SW 1271 (cell line): ENCODE measurements at places on chromosomes 7 and 10.

DNA sequence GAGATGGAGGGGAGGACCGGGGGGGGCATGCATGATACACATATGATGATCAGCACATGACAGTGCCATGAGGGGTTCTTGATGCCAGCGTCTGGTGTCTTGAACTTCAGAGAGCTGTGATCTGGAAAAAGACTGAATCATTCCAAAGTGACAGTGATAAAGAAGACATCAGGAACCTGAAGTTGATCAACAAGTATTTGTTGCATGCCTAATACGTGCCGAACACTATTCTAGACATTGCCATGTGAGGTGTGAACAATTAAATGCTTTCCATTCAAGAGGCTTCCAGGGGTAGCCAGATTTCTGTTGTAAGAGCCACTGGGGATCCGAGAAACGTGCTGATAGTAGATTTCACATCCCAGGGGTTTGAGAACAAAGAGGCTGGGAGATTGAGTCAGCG, 6.2 kb downstream of the MCM10 start:
- DNase-seq = no peak

DNA sequence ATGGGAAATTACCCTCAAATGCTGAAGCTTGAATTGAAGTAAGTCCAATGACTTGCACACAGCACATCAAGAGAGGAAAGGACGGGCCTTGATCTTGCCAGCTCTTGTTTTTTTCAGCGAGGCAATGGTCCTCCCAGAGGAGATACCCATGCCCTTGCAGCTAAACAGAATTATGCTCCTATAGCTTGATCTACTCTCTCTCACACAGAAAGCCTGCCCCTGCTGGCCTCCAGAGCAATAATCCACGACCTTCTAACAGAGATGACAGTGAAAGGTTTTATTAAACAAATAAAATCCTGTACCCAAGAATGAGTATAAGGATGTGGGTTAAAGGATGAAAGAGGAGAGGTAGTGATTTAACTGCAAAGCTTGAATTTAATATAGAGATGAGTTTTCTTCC, 268.0 kb downstream of the ADRA2A start:
- no peak for DNase-seq

GRCh38 chr7:66741-67140, 125.6 kb upstream of the FAM20C start:
- DNase-seq = no peak

DNA sequence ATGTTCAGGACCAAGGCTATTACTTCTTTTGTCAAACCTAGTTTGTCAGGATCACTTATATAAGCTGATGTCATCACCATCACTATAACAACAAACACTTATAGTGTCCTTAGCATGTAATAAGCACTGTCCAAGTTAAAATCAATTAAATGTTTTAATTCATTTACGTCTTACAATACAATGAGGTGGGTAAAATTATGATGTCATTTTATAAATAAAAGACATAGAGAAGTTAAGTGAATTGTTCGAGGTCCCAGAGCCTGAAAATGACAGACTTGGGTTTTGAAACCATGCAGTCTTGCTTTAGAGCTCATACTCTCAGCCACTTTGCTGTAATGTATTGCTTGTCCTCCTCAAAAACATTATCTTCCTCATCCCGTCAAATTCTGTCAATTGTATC, 48.3 kb downstream of the SLC13A1 start:
- no peak for DNase-seq

DNA sequence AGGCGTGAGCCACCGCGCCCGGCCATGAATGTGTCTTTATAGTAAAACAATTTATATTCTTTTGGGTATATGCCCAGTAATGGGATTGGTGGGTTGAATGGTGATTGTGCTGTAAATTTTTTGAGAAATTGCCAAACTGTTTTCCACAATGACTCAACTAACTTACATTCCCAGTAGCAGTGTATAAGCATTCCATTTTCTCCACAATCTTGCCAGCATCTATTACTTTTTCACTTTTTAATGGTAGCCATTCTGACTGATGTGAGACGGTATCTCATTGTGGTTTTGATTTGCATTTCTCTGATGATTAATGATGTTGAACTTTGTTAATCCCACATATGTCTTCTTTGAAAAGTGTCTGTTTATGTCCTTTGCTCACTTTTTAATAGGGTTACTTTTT, 1187.9 kb downstream of the XPNPEP1 start:
- no peak for DNase-seq

GRCh38 chr10:27072436-27073114, 27.7 kb downstream of the ANKRD26 start:
- DNase-seq = no peak

GRCh38 chr10:70323138-70323696, 39.4 kb upstream of the NPFFR1 start:
- DNase-seq = no peak

- DNase-seq = no peak
Measured at GRCh38 chr10:102554531-102554930, 50.8 kb downstream of the SUFU start.

DNA sequence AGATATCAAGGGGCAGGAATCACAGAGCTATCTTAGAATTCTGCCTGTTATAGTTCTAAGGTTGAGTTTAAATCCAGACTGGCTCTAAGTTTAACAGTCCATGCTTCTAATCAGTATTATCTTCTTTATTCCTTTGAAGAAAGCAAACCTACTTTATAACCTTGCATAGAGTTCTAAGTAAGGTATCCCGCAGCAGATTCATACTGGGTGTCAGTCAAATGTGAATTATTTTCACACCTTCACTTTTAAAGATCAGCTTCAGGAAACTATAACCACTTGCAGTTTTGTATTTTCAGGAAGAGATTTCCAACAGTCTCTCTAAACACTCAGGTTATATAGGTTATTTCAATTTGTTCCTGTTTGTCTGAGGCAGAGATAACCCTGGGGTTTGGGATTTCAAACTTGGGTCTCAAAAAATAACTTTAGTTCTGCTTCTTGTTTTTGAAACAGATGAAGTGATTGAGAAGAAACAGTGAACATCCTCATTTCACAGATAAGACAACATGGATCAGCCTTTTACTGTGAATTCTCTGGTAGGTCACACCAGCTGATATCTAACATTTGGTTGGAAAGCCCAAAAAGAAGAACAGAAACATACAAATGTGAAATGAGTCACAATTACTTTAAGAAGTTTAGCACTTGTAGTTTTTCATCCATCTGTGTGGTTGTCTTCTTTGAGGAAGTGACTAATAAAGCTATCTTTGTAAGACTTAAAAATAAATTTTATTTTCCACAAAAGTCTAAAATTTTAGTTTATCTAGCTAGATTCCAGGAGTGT, 21.4 kb downstream of the STAMBPL1 start:
- no peak for DNase-seq

DNA sequence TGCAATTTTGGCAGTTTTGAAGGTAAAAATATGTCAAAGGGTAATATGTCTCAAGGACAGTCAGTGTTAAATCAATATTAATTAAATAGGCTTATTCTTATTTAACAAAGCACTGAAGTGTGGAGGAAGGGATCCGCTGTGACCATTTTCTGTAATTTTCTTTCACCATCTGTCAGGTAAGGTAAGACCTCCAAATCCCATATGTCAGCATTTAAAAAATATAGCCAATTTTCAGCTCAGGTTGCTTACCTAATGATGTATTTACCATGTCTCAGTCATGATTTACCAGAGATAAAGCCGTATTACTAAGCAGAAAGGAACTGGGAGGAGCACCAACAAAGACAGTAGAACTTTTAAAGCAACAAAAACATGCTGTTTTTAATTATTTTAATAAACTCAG, 683.9 kb downstream of the CCSER2 start:
- DNase-seq = no peak

DNA sequence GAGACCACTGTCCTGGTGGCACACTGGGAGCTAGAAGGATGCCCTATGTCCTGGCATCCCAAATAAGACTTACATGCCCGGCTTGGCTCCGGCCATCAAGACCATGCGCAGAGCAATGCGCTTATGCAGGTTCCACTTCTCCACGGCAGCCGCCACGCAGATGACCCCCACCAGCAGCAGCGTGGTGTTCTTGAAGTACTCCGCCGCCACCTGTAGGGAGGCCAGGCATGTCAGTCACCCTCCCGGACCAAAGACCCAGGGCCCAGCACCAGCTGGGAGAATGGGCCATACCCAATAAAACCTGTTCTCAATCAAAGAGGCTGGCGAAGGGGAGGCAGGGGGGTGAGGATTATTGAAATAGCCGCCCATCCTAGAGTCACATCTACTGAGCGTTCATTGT, 19.9 kb downstream of the SLC13A4 start:
- no peak for DNase-seq

- DNase-seq = no peak
Measured at GRCh38 chr7:104366390-104366789, 38.0 kb downstream of the LHFPL3 start.

DNA sequence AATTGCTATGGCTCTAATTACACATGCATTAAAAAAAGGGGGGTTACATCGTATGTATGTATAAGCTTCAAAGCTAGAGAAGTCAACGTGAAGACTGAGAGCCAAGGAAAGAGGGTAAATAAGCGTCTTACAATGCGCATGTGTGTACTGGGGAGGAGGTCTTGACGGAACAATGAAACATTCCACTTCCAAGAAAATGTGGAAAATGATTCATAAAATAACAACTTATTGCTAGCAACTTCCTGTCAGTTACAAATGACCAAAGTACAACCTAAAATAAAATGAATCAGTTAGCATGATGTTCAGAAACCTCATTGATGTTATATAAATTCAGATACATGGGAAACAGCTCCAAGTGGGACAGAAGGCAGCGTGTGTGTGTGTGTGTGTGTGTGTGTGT, 104.1 kb upstream of the RHEB start:
- DNase-seq = no peak

GRCh38 chr7:70838292-70838907, 293.5 kb upstream of the GALNT17 start:
- no peak for DNase-seq

- DNase-seq = no peak
Measured at GRCh38 chr7:116198748-116199410, 11.5 kb upstream of the TES start.

DNA sequence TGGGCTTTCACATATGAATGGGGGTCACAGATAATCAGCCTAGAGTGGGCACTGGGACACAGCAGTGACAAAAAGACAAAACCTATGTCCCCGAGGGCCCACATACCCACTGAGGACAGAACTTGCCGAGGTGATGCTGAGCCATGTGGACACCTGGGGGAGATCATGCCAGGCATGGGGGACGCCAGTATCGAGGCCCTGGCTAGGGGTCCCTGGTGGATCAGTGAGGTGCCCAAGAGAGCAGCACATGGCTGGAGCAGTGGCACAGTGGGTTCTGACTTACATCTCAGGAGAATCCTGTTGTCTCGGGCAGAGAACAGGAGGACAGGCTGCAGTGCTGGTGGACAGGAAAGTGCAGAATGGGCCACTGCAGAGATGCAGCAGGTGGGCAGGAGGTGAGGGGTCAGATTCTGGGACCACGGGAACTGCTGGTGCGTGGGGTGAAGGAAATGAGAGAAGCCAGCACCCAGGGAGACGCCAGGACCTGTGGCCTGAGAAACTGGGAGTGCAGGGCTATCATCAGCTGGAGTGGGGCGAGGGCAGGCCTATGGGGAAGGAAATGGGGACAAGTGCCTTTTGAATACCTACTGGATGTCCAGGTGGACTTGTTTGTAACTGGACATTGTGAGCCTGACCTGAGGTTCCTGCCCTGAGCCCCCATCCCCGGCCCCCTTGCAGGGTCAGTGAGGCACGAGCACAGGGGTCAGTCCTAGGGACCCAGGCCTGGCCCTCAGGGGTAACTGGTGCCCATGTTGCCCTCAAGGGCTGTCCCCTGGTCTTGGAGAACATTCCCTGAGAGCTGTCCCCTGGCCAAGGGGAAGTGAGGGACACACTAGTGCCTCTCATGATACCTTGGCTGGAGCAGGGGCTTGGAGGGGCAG, 91.2 kb upstream of the RET start:
- DNase-seq = no peak

DNA sequence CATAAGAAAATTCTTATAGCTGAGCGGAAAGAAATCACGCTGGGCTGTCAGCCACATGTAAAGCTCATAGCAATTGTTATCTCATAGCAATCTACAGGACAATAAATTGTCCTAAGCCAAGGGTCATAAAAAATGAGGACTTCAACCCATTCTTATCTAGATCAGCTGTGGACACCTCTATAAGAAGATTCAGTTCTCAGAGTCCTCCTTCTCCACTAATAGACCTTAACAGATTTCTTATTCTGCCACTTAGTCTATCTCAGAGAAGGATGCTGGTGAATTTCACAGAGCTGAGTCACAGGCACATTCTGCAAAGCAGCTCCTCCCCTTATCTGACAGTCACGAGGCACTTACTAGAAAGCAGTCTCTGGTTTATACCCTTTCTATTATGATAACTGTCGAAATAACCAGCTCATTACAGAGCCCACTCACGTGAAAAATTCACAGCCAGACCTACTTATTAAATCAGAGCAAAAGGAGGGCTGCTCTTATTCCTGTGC, 185.3 kb upstream of the PCLO start:
- DNase-seq = no peak

GRCh38 chr7:10121631-10122030, 852.0 kb upstream of the PHF14 start:
- no peak for DNase-seq

DNA sequence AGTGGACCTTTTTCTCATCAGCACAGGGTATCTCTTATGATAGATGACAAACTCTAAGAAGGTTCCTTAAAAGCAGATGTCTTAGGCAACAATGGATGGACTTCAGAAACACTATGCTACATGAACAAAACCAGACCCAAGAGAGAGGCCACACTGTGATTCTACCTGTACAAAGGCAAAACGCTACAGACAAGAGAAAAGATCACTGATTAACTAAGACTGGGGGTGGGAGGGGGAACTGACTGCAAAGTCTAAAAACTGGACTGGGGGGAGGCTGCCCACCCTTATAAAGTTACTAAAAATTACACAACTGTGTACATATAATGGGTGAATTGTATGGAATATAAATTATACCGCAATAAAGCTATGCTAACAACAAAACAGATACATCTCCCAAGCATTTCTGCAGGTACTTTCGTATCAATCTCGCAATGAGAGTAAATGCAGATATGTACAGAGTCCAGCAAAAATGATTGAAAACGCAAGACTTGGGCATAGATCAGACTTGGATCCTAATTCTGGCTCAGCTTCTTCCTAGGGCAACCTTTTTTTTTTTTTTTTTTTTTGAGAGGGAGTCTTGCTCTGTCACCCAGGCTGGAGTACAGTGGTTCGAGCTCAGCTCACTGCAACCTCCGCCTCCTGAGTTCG, 179.7 kb downstream of the FAM107B start:
- no peak for DNase-seq

GRCh38 chr10:110392868-110393740, 88.4 kb upstream of the SMNDC1 start:
- DNase-seq = no peak

GRCh38 chr10:115355162-115355760, 262.1 kb downstream of the ATRNL1 start:
- peak; percentile 52 for DNase-seq

- no peak for DNase-seq
Measured at GRCh38 chr10:31918671-31919409, 9.8 kb downstream of the ARHGAP12 start.

GRCh38 chr10:317271-317769, 182.1 kb downstream of the ZMYND11 start:
- DNase-seq = no peak

GRCh38 chr7:77797734-77798393, 370 bp downstream of the TMEM60 start:
- DNase-seq = no peak
